HT1080 (cell line): ENCODE measurements at places on chromosomes 7 and 10.
A peak's percentile ranks its signal among the peaks of the same experiment; 100 is the strongest.

DNA sequence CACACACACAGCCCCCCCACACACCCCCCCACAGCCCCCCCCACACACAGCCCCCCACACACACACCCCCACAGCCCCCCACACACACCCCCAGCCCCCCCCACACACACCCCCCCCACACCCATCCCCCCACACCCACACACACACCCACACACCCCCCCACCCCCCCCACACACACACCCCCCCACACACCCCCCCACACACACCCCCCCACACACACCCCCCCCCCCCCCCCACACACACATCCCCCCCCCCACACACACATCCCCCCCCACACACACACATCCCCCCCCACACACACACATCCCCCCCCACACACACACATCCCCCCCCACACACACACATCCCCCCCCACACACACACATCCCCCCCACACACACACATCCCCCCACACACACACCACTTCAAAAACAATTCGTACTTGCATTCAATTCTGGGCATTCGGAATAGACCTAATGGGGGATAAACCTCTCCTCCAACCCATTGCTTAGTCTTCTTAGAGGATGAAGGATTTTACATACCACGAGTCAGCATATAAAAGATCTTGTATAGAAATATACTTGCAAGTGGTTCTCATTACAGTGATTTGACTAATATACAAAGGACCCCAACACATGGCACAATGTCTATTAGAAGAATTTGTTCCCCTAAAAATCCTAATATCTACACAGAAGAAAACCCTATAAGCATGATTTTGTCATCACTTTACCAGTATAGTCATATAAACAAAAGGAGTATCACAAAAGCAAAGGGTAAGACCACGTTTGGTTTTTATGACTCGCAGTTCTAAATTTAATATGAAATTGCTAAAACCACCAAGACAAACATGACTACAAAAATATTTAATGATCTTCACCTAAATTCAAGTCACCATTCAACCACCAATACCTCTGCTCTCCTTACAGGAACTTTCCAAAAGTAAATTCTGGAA, 80.9 kb downstream of the DIP2C start:
- no peak for DNase-seq

GRCh38 chr7:101770466-101770865, 47.0 kb upstream of the CUX1 start:
- DNase-seq = no peak

- DNase-seq = peak; percentile 51
Observed at GRCh38 chr7:120949393-120949911, 1.1 kb upstream of the ING3 start.

- DNase-seq = no peak
Observed at GRCh38 chr10:70437721-70438120, 3.8 kb downstream of the NODAL start.

DNA sequence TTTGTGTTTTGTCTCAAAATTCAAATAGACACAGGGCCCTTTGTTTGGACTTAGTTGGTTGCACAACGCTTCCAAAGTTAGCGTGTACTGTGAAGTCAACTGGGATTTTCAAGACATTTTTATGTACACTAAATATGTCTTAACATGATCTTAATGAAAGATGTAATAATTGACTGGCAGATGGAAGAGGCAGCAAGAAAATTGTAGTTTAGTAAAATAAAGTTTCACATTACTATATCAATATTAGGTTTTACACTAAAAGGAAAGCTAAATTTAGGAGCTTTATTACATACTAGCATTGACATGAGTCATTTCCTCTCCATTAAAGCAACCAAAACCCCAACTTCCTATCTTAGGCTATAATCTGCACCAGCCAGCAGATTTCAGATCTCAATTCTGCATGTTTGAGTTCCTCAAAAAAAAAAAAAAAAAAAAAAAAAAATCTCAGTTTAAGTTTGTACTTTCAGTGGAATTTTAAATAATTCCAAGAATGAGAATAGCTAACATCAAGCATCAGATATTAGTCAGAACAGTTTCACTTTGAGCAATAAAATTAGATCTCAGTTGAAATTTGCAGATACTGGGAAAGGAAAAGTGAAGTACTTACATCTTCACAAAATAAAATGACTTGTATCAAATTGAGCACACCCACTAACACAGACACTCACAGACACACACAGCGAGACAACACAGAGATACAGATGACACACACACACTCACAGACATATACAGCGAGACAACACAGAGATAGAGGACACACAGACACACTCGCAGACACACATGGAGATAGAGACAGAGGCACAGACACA, 346.6 kb upstream of the KLF6 start:
- peak; percentile 92 for DNase-seq
